ENCODE measurements at places on chromosomes 7 and 10. TPM values are rescaled to one million over a fixed set of nuclear protein-coding genes. Genes with fewer than 3 reads are reported as not detected.
A peak's percentile ranks its signal among the peaks of the same experiment; 100 is the strongest.

- peak overlapping the region; percentile 39 for H3K27ac ChIP-seq
- H3K4me3 ChIP-seq: peak overlapping the region; percentile 78
- no peak for DNase-seq
- H3K4me1 ChIP-seq: no peaks in the 10 kb centered on the region
- H3K27me3 ChIP-seq: no peaks in the 10 kb centered on the region
Measured at GRCh38 chr7:118214833-118215182, 9.7 kb upstream of the ANKRD7 start.

- no peaks in the 10 kb centered on the region for H3K36me3 ChIP-seq
- no peaks in the 10 kb centered on the region for H3K27me3 ChIP-seq
- no peaks in the 10 kb centered on the region for H3K4me1 ChIP-seq
- no peak for DNase-seq
- no peak overlapping the region for H3K4me3 ChIP-seq
Measured at GRCh38 chr10:48749254-48749787, 64.6 kb downstream of the WDFY4 start.

GRCh38 chr7:29598613-29599012, 35.0 kb downstream of the PRR15 start:
- no peak overlapping the region for H3K27ac ChIP-seq
- no peaks in the 10 kb centered on the region for H3K36me3 ChIP-seq
- no peaks in the 10 kb centered on the region for H3K27me3 ChIP-seq
- no peaks in the 10 kb centered on the region for H3K4me1 ChIP-seq
- no peak for DNase-seq
- H3K4me3 ChIP-seq: no peak overlapping the region

DNA sequence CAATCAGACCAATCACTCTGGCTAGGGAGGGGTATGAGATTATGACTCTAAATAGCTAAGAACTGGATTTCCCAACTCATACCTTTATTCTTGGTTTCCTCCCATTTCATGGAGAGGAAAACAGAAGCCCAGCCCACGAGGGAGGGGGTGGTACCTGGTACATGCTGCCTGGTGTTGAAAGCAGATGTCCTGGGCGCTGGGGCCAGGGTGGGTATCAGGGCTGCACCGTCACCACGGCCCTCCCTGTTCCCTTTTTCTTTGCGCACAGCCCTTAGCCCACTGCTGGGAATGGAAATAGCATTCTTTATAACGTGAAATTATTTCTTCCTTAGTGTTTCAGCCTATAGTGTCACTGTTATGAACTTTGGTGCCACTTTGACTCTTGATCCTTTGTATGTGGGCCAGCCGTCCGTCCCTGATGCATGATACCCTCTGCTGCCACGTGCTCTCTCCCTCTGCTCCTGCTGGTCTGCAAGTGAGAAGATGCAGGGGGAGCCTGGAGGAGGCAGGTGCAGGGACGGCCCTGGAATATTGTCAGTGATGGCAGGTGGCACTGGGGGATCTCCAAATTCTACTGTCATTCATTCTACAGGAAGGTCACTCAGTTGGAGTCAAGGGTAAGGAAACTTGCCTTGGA, 158.5 kb downstream of the CDH23 start:
- no peaks in the 10 kb centered on the region for H3K27me3 ChIP-seq
- no peaks in the 10 kb centered on the region for H3K36me3 ChIP-seq
- H3K4me1 ChIP-seq: no peaks in the 10 kb centered on the region
- no peak overlapping the region for H3K4me3 ChIP-seq
- no peak for DNase-seq

The TSPAN12 gene
- total RNA-seq: 2.3 TPM
